ENCODE measurements at places on chromosomes 12 and 14. TPM values are rescaled to one million over a fixed set of nuclear protein-coding genes. Genes with fewer than 3 reads are reported as not detected.

DNA sequence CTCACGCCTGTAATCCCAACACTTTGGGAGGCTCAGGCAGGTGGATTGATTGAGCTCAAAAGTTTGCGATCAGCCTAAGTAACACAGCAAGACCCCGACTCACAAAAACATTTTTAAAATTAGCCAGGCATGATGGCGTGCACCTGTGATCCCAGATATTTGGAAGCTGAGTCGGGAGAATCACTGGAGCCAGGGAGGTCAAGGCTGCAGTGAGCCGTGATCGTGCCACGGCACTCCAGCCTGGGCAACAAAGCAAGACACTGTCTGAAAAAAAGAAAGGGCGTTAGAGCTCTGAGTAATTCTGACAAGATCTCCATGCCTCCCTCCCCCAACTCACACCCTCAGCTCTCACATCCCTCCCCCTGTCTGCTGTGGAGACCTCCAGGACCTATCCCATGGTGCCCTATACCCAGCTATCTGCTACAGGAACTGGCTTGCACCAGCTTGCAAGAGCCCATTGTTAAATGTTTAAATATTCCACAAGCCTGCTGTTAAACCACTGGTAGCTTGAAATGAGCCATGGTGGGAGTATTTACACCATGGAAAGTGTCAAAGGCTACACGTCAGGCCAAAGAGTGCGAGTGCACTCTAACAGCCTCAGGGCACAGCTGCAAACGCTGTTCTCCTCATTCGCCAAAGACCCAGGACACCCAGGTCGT lies 35.1 kb upstream of the PPP2R5C start:
- no peaks in the 10 kb centered on the region for H3K4me1 ChIP-seq
- DNase-seq = peak; percentile 78
- no peak overlapping the region for H3K4me3 ChIP-seq
- H3K36me3 ChIP-seq = no peaks in the 10 kb centered on the region
- H3K27me3 ChIP-seq = no peaks in the 10 kb centered on the region
- H3K27ac ChIP-seq = no peak overlapping the region

GRCh38 chr12:11681207-11681606 lies 31.7 kb downstream of the ETV6 start:
- no peaks in the 10 kb centered on the region for H3K27me3 ChIP-seq
- H3K4me3 ChIP-seq = no peak overlapping the region
- no peak for DNase-seq
- no peaks in the 10 kb centered on the region for H3K4me1 ChIP-seq

GRCh38 chr14:105363847-105364708 lies 34.3 kb upstream of the TEX22 start:
- no peaks in the 10 kb centered on the region for H3K27me3 ChIP-seq
- DNase-seq = no peak
- H3K27ac ChIP-seq = no peak overlapping the region

- peaks cover 22% of the 10 kb centered on the region for H3K27me3 ChIP-seq
- H3K4me1 ChIP-seq = no peaks in the 10 kb centered on the region
- DNase-seq = no peak
- H3K27ac ChIP-seq = no peak overlapping the region
- no peaks in the 10 kb centered on the region for H3K36me3 ChIP-seq
- H3K4me3 ChIP-seq = no peak overlapping the region
Observed at GRCh38 chr12:127450826-127451225, 816.1 kb upstream of the TMEM132C start.

DNA sequence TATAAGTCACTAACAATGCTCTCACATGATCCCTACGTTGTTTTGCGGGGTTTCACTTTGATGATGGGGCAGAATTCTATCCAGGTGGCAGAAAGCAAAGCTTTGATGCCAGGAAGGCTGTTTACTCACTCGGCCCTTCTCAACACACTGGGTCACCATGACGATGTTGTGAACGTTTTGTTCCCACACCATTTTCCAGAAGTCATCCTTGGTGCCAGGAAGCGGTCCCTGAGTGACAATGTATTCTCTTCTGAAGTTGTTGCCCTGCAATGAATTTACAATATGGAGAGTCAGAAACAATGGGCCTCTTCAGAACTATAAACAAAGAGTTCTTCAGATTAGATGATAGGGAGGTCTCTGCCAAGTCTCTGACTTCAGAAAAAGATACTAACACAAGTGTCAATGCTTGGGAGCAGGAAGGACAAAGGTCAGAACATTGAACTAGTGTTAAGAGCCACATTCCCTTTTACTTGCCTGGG lies 101.3 kb downstream of the PTPRB start:
- no peaks in the 10 kb centered on the region for H3K27me3 ChIP-seq
- no peak overlapping the region for H3K4me3 ChIP-seq
- H3K4me1 ChIP-seq = no peaks in the 10 kb centered on the region
- no peaks in the 10 kb centered on the region for H3K36me3 ChIP-seq
- no peak overlapping the region for H3K27ac ChIP-seq

- H3K4me1 ChIP-seq = peaks cover 6% of the 10 kb centered on the region
- H3K27ac ChIP-seq = no peak overlapping the region
- peaks cover 5% of the 10 kb centered on the region for H3K27me3 ChIP-seq
- DNase-seq = peak; percentile 77
- peaks cover under 1% of the 10 kb centered on the region for H3K36me3 ChIP-seq
Observed at GRCh38 chr12:67647181-67647798, 1.3 kb upstream of the DYRK2 start.

DNA sequence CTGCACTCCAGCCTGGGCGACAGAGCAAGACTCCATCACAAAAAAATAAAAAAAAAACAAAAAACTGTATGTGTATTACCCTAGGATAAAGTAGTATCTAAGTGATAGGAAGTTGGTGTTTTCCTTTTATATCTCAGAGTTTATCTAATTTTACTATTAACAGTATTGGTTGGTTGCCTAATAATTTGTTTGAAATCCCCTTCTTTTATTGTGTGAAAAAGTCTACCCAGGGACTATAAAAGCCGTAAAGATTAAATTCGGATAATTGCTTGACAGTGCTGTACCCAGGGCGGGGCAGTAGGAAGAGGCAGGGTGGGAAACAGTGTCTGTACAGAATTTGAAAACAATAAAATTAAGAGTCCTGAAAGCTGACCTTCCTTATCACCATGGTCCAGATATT lies 78.4 kb downstream of the RASSF8 start:
- no peak overlapping the region for H3K27ac ChIP-seq
- H3K4me1 ChIP-seq = peaks cover 6% of the 10 kb centered on the region
- H3K27me3 ChIP-seq = no peaks in the 10 kb centered on the region
- DNase-seq = no peak
- no peak overlapping the region for H3K4me3 ChIP-seq

- no peaks in the 10 kb centered on the region for H3K27me3 ChIP-seq
- H3K36me3 ChIP-seq = no peaks in the 10 kb centered on the region
- DNase-seq = no peak
- no peaks in the 10 kb centered on the region for H3K4me1 ChIP-seq
- no peak overlapping the region for H3K4me3 ChIP-seq
Observed at GRCh38 chr12:125794401-125794800, 729.2 kb downstream of the AACS start.

DNA sequence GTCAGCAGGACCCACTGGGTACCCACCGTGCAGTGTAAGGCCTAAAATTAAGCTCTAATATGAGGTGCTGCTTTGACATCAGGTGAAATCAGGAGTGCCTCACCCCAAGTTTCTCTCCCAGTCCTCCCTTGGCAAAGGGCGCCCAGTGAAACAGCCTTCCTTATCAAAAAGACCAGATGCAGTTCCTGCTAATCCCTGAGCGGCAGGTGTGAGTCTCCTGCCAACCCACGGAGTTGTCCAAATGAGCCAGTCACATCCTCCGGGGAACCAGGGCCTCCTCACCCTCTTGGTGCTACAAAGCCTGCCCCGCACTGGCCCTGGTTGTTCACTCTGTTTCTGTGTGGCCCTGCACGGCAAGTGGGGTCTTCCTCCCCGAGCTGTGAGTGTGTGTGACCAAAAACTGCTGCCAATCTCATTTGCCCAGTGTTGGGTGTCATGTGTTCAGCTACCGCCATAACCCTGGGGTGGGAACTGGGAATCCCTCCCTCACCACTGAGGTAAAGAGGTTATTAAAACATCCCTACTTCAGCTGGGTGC lies 20.2 kb upstream of the P2RX4 start:
- peak; percentile 65 for DNase-seq
- H3K4me3 ChIP-seq = no peak overlapping the region
- no peaks in the 10 kb centered on the region for H3K27me3 ChIP-seq
- H3K36me3 ChIP-seq = no peaks in the 10 kb centered on the region
- no peaks in the 10 kb centered on the region for H3K4me1 ChIP-seq
- H3K27ac ChIP-seq = no peak overlapping the region

GRCh38 chr12:27868139-27868538 lies 88.1 kb upstream of the MANSC4 start:
- no peak for DNase-seq
- no peaks in the 10 kb centered on the region for H3K4me1 ChIP-seq
- H3K27me3 ChIP-seq = no peaks in the 10 kb centered on the region
- no peaks in the 10 kb centered on the region for H3K36me3 ChIP-seq
- H3K4me3 ChIP-seq = no peak overlapping the region

- no peak overlapping the region for H3K27ac ChIP-seq
- DNase-seq = no peak
- H3K27me3 ChIP-seq = no peaks in the 10 kb centered on the region
- no peak overlapping the region for H3K4me3 ChIP-seq
Observed at GRCh38 chr14:26773906-26774593, 176.2 kb upstream of the NOVA1 start.

GRCh38 chr14:34665785-34666435 lies 36.0 kb upstream of the SNX6 start:
- no peak overlapping the region for H3K4me3 ChIP-seq
- H3K36me3 ChIP-seq = no peaks in the 10 kb centered on the region
- H3K4me1 ChIP-seq = no peaks in the 10 kb centered on the region
- no peak for DNase-seq
- H3K27ac ChIP-seq = no peak overlapping the region

DNA sequence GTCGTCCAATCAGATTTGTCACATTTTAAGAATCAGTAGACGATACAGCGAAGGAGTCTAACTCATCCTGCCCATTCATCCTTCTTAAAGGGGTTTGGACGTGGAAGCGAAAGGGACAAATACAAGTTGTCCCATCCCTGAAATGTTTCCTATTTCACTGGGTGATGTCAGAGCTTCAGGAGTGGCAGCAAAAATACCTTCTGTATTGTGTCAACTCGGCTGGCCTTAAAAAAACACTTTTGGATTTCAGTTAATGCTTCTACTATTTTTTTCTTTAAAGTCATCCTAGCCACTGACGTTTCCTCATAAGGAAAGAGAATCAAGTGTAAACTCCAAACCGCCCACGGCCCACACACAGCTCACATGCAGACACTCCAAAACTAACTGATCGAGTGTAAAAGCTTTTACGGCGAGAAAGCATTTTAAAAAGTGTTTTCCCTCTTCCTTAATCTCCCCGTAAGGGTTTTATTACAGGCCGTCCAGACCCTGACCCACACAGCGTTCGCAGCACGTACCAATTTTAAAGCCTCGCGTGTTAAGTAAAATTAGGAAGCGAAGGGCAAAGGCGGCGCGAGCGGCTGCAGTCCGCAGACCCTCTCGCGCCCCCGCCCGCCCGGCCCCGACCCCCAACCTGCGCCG lies 593 bp downstream of the CFL2 start:
- peaks cover 16% of the 10 kb centered on the region for H3K36me3 ChIP-seq
- peak overlapping the region; percentile 89 for H3K4me3 ChIP-seq

- no peaks in the 10 kb centered on the region for H3K36me3 ChIP-seq
- H3K4me3 ChIP-seq = no peak overlapping the region
- no peaks in the 10 kb centered on the region for H3K4me1 ChIP-seq
Observed at GRCh38 chr14:105854600-105855245, 328.3 kb downstream of the TMEM121 start.

GRCh38 chr14:66601932-66602578 lies 94.1 kb downstream of the GPHN start:
- no peaks in the 10 kb centered on the region for H3K36me3 ChIP-seq
- no peak overlapping the region for H3K27ac ChIP-seq
- no peaks in the 10 kb centered on the region for H3K4me1 ChIP-seq
- no peak for DNase-seq

The ASPG gene
- total RNA-seq = 2.7 TPM

The CCDC38 gene
- total RNA-seq = 0.35 TPM

The AQP2 gene
- not detected for total RNA-seq
